Natural killer cell treated with Interleukin-12 subunit alpha and Interleukin-12 subunit beta and Interleukin-15 and Interleukin-18, amount 100 ng/mL, for 72 hours (primary cell): ENCODE measurements at places on chromosomes 12 and 14. TPM values are rescaled to one million over a fixed set of nuclear protein-coding genes. Genes with fewer than 3 reads are reported as not detected.
A peak's percentile ranks its signal among the peaks of the same experiment; 100 is the strongest.

Gene MUCL1
- 11.3 TPM for total RNA-seq

Gene VWF
- not detected for total RNA-seq

Gene PCED1B
- total RNA-seq: 41.2 TPM

Gene KRT79
- not detected for total RNA-seq

Gene FAM181A
- total RNA-seq: not detected

Gene TSHR
- total RNA-seq: not detected

Gene ALX1
- total RNA-seq: not detected

Gene RNF212B
- not detected for total RNA-seq

Gene GARIN6
- not detected for total RNA-seq

Gene PEX5
- 24.0 TPM for total RNA-seq

Gene RNFT2
- total RNA-seq: 17.2 TPM

Gene CMA1
- total RNA-seq: not detected

DNA sequence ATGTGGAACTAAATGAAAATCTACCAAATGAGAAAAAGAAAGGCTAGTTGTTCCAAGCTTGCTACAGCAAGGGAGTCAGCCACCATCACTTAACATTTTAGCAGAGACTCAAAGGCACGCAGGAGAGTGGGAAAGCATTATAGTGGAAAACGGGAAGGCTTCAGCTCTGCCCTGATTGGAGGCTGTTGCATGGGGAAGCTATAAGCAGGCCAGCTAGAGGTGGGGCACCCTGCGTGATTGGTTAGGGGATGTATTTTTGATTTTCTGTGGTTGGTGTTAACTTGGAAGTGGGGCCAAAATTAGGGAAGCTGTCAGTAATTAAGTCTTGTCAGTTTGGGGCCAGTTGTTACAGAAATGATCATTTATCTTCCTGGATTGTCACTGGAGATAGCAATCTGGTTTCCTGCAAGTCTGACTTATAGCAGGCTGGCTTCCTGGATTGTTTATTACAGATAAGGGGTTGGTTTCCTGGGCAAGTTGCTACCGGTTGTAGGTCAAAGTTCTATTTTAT is 93.9 kb downstream of the FAR2 start:
- peaks cover 20% of the 10 kb centered on the region for H3K4me1 ChIP-seq
- DNase-seq: no peak
- H3K4me3 ChIP-seq: peak overlapping the region; percentile 46
- no peaks in the 10 kb centered on the region for H3K27me3 ChIP-seq

GRCh38 chr12:124094188-124094587 is 121.2 kb downstream of the ZNF664 start:
- H3K4me3 ChIP-seq: no peak overlapping the region
- H3K36me3 ChIP-seq: no peaks in the 10 kb centered on the region
- DNase-seq: peak; percentile 6
- no peaks in the 10 kb centered on the region for H3K4me1 ChIP-seq
- H3K27me3 ChIP-seq: peaks cover 3% of the 10 kb centered on the region

- H3K4me1 ChIP-seq: no peaks in the 10 kb centered on the region
- no peaks in the 10 kb centered on the region for H3K27me3 ChIP-seq
- H3K4me3 ChIP-seq: no peak overlapping the region
- no peak for DNase-seq
- H3K27ac ChIP-seq: no peak overlapping the region
These were observed 407.0 kb upstream of the SEL1L start for GRCh38 chr14:81940651-81941050.

GRCh38 chr12:51851413-51852124 is 3.1 kb upstream of the FIGNL2 start:
- no peak for DNase-seq
- no peak overlapping the region for H3K4me3 ChIP-seq
- no peaks in the 10 kb centered on the region for H3K36me3 ChIP-seq
- peaks cover 18% of the 10 kb centered on the region for H3K27me3 ChIP-seq
- H3K4me1 ChIP-seq: peaks cover 8% of the 10 kb centered on the region
- H3K27ac ChIP-seq: no peak overlapping the region

- H3K4me3 ChIP-seq: no peak overlapping the region
- no peaks in the 10 kb centered on the region for H3K36me3 ChIP-seq
- H3K27me3 ChIP-seq: no peaks in the 10 kb centered on the region
- DNase-seq: no peak
- no peak overlapping the region for H3K27ac ChIP-seq
These were observed 99.3 kb downstream of the PELI2 start for GRCh38 chr14:56217380-56218045.

GRCh38 chr12:106107566-106107965 is 31.2 kb downstream of the NUAK1 start:
- H3K4me3 ChIP-seq: no peak overlapping the region
- no peak overlapping the region for H3K27ac ChIP-seq
- no peak for DNase-seq

DNA sequence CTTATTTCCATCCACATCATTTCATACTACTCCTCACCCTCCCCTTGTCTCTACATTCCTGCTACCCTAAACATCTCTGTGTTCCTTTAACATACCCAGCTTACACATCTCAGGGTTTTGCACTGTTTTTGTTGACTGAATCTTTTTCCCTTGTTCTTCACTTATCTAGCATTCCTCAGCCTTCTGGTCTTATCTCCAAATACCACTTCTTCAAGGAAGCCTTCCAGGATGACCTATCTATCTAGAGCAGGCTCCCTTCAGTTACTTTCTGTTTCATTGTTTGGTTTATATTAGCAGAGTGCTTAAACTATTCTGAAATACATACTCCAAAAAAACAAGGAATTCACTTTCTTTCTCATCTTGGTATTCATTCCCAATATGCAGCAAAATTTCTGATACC is 353.1 kb downstream of the NAV3 start:
- H3K27me3 ChIP-seq: no peaks in the 10 kb centered on the region
- no peaks in the 10 kb centered on the region for H3K36me3 ChIP-seq
- no peak for DNase-seq
- H3K4me3 ChIP-seq: no peak overlapping the region

DNA sequence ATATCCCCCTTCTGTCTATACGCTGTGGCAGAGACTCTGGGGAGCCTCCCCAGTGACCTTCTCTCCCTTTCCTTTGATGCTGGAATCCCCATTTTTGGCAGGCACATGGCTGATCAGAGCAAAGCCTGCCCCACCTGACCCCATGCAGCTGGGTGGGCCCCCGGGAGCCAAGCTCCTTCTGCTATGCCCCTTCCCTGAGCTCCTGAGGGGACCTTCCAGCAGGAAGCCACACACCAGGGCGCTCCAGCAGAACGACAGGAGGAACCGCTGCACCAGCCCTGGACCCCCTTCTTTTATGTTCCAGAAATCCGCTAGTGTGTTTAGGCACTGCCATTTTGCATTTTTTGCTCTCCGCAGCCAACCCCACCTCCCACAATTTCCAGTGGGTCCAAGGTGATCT is 44.6 kb downstream of the TRAFD1 start:
- H3K4me3 ChIP-seq: no peak overlapping the region
- DNase-seq: no peak
- no peaks in the 10 kb centered on the region for H3K4me1 ChIP-seq
- peak overlapping the region; percentile 54 for H3K27ac ChIP-seq
- no peaks in the 10 kb centered on the region for H3K36me3 ChIP-seq

GRCh38 chr12:113105606-113106271 is 29.8 kb downstream of the RASAL1 start:
- peaks cover 8% of the 10 kb centered on the region for H3K27me3 ChIP-seq
- H3K4me1 ChIP-seq: no peaks in the 10 kb centered on the region
- no peaks in the 10 kb centered on the region for H3K36me3 ChIP-seq
- no peak for DNase-seq
- no peak overlapping the region for H3K27ac ChIP-seq

DNA sequence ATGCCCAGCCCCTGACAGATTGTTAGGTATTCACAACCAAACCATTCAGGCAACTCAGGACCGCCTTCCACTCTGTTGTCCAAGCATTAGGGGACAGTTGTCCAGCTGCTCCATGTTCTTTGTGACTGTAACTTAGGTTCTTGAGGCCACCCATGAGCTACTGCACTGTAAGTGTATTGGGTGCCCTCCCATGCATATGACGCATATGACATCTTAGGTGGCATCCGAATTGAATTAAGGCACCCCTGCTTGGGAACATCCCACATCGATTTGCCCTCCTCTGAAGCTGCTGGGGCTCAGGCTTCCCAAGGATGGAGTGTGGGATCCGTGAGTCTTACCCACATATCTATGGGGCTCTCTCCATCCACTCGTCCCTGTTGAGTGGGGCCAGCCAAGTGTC is 17.7 kb downstream of the RFLNA start:
- no peak overlapping the region for H3K27ac ChIP-seq
- no peaks in the 10 kb centered on the region for H3K4me1 ChIP-seq
- no peaks in the 10 kb centered on the region for H3K36me3 ChIP-seq
- H3K27me3 ChIP-seq: no peaks in the 10 kb centered on the region

- H3K4me1 ChIP-seq: no peaks in the 10 kb centered on the region
- no peak overlapping the region for H3K4me3 ChIP-seq
- H3K27ac ChIP-seq: no peak overlapping the region
These were observed 22.8 kb upstream of the FBXO33 start for GRCh38 chr14:39454906-39455539.

DNA sequence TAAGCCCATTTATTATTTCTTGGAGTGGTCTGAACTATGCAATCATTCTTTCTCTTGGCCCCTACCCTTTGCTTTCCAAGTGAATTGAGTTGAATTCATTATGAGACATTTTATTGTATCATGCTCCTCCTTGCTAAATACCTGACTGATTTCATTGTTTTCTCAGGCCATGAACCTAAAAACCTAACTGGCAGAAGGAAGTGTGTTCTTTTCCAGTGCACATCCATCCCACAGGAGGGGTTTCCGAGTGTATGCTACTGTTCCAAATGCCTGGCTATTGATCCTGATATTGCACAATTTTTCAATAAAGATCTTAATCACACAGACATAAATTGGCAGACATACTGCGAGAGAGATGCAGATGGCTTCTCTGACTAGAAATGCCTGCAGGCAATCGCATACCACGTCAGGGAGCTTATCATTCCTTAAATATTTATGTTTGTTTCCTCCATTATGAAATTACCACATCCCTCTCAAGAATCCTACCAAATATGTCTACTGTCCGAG is 162.2 kb upstream of the EGLN3 start:
- H3K36me3 ChIP-seq: no peaks in the 10 kb centered on the region
- no peak for DNase-seq
- H3K4me1 ChIP-seq: no peaks in the 10 kb centered on the region
- no peak overlapping the region for H3K27ac ChIP-seq
- no peak overlapping the region for H3K4me3 ChIP-seq
- peaks cover 12% of the 10 kb centered on the region for H3K27me3 ChIP-seq

- peak overlapping the region; percentile 33 for H3K4me3 ChIP-seq
- peaks cover 5% of the 10 kb centered on the region for H3K36me3 ChIP-seq
- no peak for DNase-seq
- H3K4me1 ChIP-seq: peaks cover 35% of the 10 kb centered on the region
These were observed 27.5 kb upstream of the JPH4 start for GRCh38 chr14:23605931-23606585.

GRCh38 chr14:55129086-55129427 is at the start of gene LGALS3:
Gene LGALS3 (plus strand): TSS chr14:55129252. CDS start chr14:55137374, 8,122 bp downstream.
- peaks cover 61% of the 10 kb centered on the region for H3K4me1 ChIP-seq
- peak; percentile 82 for DNase-seq
- peak within 1 kb of the TSS; percentile 93 for H3K27ac ChIP-seq
- H3K36me3 ChIP-seq: peaks cover 17% of the 10 kb centered on the region
- peak within 1 kb of the TSS; percentile 97 for H3K4me3 ChIP-seq

GRCh38 chr12:991350-992333 is 619 bp downstream of the ERC1 start:
- no peaks in the 10 kb centered on the region for H3K27me3 ChIP-seq
- H3K4me1 ChIP-seq: peaks cover 22% of the 10 kb centered on the region
- peak overlapping the region; percentile 98 for H3K4me3 ChIP-seq

DNA sequence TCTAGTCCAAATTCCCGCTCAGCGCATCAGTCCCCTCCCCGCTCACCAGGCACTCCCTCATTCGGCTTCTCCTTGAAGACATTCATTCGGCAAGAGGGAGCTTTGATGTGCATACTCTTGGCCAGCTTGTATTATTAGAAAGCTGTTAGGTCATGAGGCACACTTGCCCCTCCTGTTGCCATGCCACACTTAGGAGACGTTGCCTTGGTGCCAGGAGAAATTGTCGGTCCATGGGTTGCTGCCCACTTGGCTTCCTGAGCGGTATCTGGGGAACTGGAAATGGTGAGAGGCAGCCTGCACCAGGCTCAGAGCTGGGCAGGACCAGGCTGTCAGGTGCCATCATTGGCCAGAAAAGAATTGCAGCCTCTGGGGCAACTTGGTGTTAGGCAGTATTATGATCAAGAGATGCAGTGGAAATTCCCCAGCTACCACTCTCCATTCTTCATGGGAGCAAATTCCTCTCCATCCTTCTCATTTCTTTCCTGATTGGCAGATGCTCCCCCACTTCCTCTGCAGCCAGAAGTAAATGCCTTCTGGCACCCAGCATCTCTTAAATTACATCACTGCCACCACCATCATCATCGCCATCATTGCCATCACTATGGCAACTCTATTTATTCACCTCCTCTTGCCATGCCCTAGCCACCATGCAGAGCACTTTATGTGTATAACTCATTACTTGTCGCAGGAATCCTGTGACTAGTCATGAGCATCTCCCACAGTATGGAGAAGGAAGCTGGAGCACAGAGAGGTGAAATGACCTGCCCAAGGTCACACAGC is 12.4 kb downstream of the CABP1 start:
- no peak overlapping the region for H3K4me3 ChIP-seq
- peaks cover 31% of the 10 kb centered on the region for H3K27me3 ChIP-seq
- no peaks in the 10 kb centered on the region for H3K36me3 ChIP-seq
- no peak overlapping the region for H3K27ac ChIP-seq
